ENCODE measurements at places on chromosomes 3 and 15. TPM values are rescaled to one million over a fixed set of nuclear protein-coding genes. Genes with fewer than 3 reads are reported as not detected.

GRCh38 chr3:52820736-52821135 is 9.7 kb downstream of the ITIH4 start:
- no peaks in the 10 kb centered on the region for H3K27me3 ChIP-seq
- DNase-seq = no peak
- H3K4me3 ChIP-seq = no peak overlapping the region
- H3K4me1 ChIP-seq = no peaks in the 10 kb centered on the region
- H3K27ac ChIP-seq = no peak overlapping the region

GRCh38 chr3:58032186-58032585 is 24.0 kb downstream of the FLNB start:
- no peak overlapping the region for H3K4me3 ChIP-seq
- H3K27ac ChIP-seq = peak overlapping the region; percentile 48
- no peak for DNase-seq
- H3K27me3 ChIP-seq = no peaks in the 10 kb centered on the region

- no peaks in the 10 kb centered on the region for H3K36me3 ChIP-seq
- no peak overlapping the region for H3K27ac ChIP-seq
- no peaks in the 10 kb centered on the region for H3K4me1 ChIP-seq
- no peak overlapping the region for H3K4me3 ChIP-seq
These were observed 53.9 kb upstream of the PCSK6 start for GRCh38 chr15:101543431-101543830.

DNA sequence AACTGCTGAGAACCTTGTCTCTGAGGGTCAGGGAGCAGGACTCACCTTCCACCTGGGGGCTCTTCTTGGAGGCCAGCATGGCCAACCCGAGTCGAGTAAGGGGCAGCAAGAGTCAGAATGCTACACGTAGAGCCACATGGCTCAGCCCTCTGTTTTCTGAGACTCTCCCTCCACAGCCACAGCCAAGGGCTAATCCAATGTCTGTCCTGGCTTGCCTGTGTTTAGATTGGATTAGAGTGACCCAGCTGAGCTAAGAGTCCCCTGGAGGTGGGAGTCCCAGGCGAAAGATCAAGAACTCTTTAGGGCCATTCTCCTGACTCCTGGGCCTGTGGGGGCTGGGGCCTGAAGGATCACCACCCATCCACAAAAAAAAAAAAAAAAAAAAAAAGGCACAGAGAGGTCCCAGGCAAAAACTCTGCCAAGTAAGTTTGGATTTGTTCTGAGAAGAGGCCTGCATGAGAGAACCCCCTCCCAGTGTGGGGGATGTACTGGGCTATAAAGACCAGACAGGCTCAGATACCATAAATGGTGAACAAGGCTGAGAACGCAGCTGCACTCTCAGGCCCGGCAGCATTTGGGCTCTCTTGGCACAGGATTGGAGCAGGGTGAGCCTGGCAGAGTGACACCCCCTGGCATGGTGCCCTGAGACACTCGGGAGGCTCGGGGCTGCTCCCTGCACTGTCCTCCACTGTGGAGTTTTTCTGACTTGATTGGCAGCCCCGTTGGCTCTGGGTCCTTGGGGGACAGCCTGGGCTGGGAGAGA is 88.0 kb upstream of the OSBPL11 start:
- no peak overlapping the region for H3K27ac ChIP-seq
- no peaks in the 10 kb centered on the region for H3K4me1 ChIP-seq
- no peaks in the 10 kb centered on the region for H3K36me3 ChIP-seq
- H3K27me3 ChIP-seq = no peaks in the 10 kb centered on the region

DNA sequence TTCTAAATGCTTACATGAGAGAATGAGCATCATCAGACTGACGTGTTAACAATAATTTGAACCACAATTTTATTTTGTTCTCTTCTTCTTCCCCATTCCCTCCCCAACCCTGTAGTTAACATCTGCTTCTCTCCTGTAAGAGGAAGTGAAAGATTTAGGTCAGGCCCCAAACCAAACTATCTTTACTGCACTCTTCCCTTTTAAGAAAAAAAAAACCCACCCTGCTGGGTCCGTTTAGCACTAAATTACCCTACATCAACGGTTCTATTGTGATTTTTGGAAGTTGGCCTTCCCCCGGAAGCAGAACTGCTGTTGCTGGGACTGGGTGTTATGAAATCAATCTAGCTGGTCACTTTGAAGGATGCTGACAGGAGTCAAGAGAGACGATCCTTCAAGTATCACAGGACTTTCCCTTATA is 49.4 kb downstream of the NFKBIZ start:
- peak overlapping the region; percentile 40 for H3K27ac ChIP-seq
- no peaks in the 10 kb centered on the region for H3K4me1 ChIP-seq
- H3K27me3 ChIP-seq = no peaks in the 10 kb centered on the region
- no peak overlapping the region for H3K4me3 ChIP-seq
- no peaks in the 10 kb centered on the region for H3K36me3 ChIP-seq

DNA sequence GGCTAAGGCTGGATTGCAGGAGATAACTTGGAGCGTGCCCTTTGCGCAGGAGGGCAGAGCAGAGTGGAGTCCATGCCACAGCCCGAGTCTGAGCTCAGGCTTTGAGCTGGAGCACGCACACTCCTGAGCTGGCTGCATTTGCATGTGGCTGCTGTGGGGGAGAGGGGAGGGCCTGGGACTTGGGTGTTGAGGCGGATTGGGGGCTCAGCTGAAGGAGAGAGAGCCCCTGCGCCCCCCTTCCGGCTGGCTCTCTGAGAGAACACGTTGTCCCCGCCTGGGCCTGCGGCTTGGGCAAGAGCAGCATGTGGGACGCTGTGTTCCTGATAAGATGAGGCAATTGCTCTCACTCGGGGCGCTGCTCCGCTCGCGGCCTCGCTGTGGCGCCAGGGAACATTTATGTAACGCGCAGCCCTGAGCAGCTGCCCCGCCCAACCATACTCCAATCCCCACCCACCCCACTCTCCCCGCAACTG is 39.1 kb downstream of the KLF13 start:
- no peaks in the 10 kb centered on the region for H3K36me3 ChIP-seq
- peak overlapping the region; percentile 38 for H3K4me3 ChIP-seq
- H3K4me1 ChIP-seq = no peaks in the 10 kb centered on the region
- DNase-seq = peak; percentile 95

- no peak for DNase-seq
- no peaks in the 10 kb centered on the region for H3K27me3 ChIP-seq
- no peak overlapping the region for H3K27ac ChIP-seq
- H3K36me3 ChIP-seq = peaks cover 54% of the 10 kb centered on the region
These were observed 16.0 kb downstream of the MAP2K5 start for GRCh38 chr15:67558502-67558901.

GRCh38 chr3:180000500-180000899 is 36.2 kb downstream of the PEX5L start:
- H3K27me3 ChIP-seq = no peaks in the 10 kb centered on the region
- H3K4me1 ChIP-seq = no peaks in the 10 kb centered on the region
- H3K36me3 ChIP-seq = no peaks in the 10 kb centered on the region

DNA sequence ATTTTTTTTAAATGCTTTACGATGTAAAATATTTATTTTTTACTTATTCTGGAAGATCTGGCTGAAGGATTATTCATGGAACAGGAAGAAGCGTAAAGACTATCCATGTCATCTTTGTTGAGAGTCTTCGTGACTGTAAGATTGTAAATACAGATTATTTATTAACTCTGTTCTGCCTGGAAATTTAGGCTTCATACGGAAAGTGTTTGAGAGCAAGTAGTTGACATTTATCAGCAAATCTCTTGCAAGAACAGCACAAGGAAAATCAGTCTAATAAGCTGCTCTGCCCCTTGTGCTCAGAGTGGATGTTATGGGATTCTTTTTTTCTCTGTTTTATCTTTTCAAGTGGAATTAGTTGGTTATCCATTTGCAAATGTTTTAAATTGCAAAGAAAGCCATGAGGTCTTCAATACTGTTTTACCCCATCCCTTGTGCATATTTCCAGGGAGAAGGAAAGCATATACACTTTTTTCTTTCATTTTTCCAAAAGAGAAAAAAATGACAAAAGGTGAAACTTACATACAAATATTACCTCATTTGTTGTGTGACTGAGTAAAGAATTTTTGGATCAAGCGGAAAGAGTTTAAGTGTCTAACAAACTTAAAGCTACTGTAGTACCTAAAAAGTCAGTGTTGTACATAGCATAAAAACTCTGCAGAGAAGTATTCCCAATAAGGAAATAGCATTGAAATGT is 15.6 kb downstream of the THBS1 start:
- H3K36me3 ChIP-seq = no peaks in the 10 kb centered on the region
- H3K27me3 ChIP-seq = no peaks in the 10 kb centered on the region
- H3K27ac ChIP-seq = no peak overlapping the region
- no peak overlapping the region for H3K4me3 ChIP-seq
- H3K4me1 ChIP-seq = no peaks in the 10 kb centered on the region

DNA sequence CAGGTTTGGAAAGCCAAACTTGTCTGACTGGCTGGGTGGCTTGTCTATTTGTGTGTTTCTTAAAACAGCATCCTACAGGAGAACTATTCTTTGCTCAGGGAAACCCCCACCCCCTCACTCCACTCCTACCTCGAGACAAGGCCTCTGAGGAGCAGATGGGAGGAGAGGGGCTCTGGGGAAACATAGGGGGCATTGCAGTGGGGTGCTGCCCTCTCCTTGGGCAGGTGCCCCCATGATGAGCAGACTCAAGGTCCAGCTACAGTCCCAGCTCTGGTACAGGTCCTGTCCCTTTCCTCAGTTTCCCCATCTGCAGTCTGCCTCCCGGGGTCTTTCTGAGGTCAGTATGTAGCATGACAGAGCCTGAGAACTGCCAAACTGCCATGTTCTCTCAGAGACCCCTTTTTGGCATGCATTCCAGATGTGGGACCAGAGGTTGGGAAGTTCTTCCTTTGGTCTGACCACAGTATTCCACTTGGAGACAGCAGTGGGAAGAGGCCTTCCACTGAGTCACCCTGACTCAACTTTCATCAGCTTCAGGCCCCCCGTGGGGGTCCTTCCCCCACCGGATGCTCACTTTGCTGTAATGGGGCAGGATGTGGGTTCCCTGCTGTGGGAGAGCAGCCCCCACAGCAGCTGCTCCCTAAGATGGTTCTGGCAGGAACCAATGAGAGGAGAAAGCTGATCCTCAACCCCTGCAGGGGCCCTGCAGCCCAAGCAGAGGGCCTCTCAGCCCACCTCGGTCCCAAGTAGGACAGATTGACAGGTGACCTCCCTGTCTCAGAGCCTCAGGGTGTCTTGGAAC is 32.3 kb upstream of the CYP11A1 start:
- H3K27me3 ChIP-seq = no peaks in the 10 kb centered on the region
- H3K27ac ChIP-seq = peak overlapping the region; percentile 54
- no peaks in the 10 kb centered on the region for H3K36me3 ChIP-seq
- no peak overlapping the region for H3K4me3 ChIP-seq

- no peaks in the 10 kb centered on the region for H3K27me3 ChIP-seq
- DNase-seq = no peak
- H3K36me3 ChIP-seq = no peaks in the 10 kb centered on the region
- H3K4me1 ChIP-seq = no peaks in the 10 kb centered on the region
- H3K27ac ChIP-seq = no peak overlapping the region
These were observed 236.9 kb upstream of the TRIM42 start for GRCh38 chr3:140441006-140441405.

DNA sequence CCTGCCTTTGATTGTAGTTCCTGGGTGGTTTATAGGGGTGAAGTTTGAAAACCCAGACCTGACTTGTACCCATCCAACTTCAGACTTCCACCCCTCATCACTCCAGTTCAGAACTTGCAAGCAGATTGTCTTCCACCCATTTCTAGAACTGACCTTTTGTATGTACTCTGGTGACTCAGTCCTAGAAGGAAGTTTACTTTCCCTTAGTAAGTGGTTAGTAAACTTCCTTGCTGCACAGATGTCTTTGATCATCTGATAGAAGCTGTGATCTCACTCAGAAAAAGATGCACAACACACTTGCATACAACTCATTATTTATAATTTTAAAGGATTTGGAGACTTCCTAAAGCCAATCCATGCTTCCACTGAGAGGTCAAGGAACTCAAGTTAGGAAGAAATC is 368.0 kb downstream of the MFSD1 start:
- H3K36me3 ChIP-seq = no peaks in the 10 kb centered on the region
- H3K27me3 ChIP-seq = no peaks in the 10 kb centered on the region
- no peak overlapping the region for H3K27ac ChIP-seq
- no peaks in the 10 kb centered on the region for H3K4me1 ChIP-seq

GRCh38 chr3:21613372-21614070 is 137.5 kb downstream of the ZNF385D start:
- no peaks in the 10 kb centered on the region for H3K4me1 ChIP-seq
- H3K27ac ChIP-seq = no peak overlapping the region
- no peaks in the 10 kb centered on the region for H3K36me3 ChIP-seq
- no peak overlapping the region for H3K4me3 ChIP-seq

DNA sequence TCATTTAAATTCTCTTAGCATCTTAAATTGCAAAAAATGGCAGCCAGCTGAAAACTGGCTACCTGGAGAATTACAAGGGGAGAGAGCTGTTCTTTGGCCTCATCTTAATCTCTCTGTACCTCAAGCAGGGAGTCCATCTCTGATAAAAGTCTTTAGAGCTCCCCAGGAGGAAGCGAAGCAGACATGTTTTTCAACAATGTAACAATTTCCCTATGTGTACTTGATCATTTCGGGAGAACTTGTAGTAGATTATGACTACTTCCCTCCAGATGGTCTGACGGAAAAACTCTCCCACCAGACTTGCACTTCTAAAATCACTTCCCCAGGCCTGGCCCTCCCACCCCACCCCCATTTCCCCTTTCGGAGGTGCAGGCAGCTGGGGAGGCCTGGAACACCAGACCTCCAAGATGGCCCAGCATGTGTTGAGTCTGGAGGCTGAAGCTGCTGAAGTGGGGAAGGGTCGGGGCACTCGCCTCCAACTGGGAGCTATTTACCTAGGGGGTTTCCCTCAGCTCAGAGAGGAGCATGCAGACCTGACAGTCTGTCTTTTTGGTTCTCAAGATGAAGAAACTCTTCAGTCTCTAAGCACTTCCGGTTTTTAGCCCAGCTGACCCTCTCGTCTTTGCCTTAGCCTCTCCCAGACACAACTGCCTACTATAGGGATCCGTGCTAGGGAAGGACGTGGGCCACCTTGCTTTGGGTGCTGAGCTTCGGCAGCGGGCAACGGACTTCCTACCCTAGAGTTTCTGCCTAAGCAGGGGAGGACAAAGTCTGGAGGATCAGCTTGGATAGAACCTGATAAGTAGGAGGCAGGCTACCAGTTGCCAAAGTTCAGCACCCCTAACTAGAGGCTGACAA is 164.0 kb upstream of the TBL1XR1 start:
- H3K4me3 ChIP-seq = no peak overlapping the region
- H3K27me3 ChIP-seq = no peaks in the 10 kb centered on the region
- peaks cover 31% of the 10 kb centered on the region for H3K4me1 ChIP-seq
- peak overlapping the region; percentile 83 for H3K27ac ChIP-seq
- H3K36me3 ChIP-seq = no peaks in the 10 kb centered on the region

DNA sequence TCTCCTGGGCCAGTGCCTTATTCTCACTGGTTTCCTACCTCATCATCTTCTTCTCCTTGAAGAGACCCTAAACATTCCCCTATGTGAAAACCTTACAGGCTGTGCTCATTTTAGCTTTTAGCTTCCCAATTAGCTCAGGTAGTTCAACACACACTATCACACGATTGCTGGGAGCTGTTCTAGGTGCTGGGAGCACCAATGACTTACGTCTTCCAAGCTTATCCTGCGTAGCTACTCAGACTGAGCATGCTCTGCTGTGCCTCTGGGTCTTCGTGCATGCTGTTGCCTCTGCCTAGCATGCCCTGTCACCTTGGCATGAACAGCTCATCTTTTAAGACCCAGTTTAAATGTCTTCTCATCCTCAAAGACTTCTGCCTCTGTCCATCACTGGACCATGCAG is 55.7 kb upstream of the APEH start:
- H3K27ac ChIP-seq = no peak overlapping the region
- no peaks in the 10 kb centered on the region for H3K36me3 ChIP-seq
- no peaks in the 10 kb centered on the region for H3K4me1 ChIP-seq

The FEZF2 gene
- not detected for total RNA-seq

The SPESP1 gene
- total RNA-seq = 2.0 TPM

The POPDC2 gene
- total RNA-seq = 2.7 TPM

The PARP9 gene
- 16.1 TPM for total RNA-seq

The UQCRC1 gene
- total RNA-seq = 143 TPM

The OSTN gene
- not detected for total RNA-seq

The GOLGA6L24 gene
- not detected for total RNA-seq

The HTR3E gene
- not detected for total RNA-seq

The DBR1 gene
- 9.3 TPM for total RNA-seq

The ARGFX gene
- total RNA-seq = not detected

The CD200R1 gene
- total RNA-seq = 0.22 TPM

The SECISBP2L gene
- 304 TPM for total RNA-seq

Measured in tibial nerve (tissue), 4 donors.